ENCODE measurements at places on chromosomes 6 and 20. TPM values are rescaled to one million over a fixed set of nuclear protein-coding genes. Genes with fewer than 3 reads are reported as not detected.

DNA sequence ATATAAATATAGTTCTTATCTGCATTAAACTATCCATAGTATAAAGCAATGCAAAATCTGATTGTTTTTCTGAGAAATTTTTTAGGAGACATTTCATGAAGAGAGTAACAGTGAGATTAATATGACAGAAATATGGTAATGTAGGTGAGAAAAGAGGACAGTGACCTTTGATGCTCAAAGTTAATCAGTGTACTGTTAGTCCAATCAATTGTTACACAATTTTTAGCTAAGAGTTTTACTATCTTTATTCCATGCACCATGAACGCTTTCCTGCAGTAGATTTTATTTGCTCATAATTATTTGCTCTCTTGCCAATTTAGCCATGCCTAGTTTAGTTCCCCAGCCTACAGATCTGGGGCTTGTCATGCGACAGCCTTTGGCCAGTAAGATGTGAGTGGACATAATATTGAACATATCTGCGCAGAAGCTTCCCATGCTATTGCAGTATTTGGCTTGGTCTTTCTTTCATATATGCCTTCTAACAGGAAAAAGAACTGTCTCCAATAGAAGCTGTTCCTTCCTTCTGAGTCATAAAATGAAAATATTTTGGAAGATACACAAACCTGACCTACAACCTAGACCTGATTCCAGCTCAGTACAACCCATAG lies 38.7 kb downstream of the FKBP1C start:
- H3K4me1 ChIP-seq, result no peaks in the 10 kb centered on the region
- H3K27ac ChIP-seq, result no peak overlapping the region
- no peaks in the 10 kb centered on the region for H3K27me3 ChIP-seq

DNA sequence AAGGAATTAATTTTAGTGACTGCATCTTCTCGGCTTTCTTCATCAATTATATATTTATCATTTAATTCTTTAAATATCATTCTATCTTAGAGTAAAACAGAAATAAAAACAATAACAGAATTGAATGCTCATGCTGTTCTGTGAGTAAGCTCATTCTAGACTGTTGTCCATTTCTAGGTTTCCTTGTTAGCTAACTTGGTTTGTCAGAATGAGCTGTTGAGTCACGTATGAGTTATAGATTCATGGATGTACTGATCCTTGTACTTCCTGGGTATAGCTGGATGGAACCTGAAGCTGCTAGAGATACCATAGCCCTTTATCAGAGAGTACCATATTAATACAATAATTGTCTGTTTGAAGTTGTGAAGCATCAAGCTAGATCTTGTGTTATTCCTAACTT lies 515.3 kb downstream of the TENT5A start:
- peaks cover 10% of the 10 kb centered on the region for H3K4me1 ChIP-seq
- DNase-seq, result no peak
- no peaks in the 10 kb centered on the region for H3K27me3 ChIP-seq
- H3K27ac ChIP-seq, result no peak overlapping the region

- H3K27ac ChIP-seq, result no peak overlapping the region
- H3K36me3 ChIP-seq, result no peaks in the 10 kb centered on the region
- no peaks in the 10 kb centered on the region for H3K27me3 ChIP-seq
- H3K4me3 ChIP-seq, result no peak overlapping the region
Measured at GRCh38 chr6:117174835-117175360, 90.5 kb upstream of the VGLL2 start.

DNA sequence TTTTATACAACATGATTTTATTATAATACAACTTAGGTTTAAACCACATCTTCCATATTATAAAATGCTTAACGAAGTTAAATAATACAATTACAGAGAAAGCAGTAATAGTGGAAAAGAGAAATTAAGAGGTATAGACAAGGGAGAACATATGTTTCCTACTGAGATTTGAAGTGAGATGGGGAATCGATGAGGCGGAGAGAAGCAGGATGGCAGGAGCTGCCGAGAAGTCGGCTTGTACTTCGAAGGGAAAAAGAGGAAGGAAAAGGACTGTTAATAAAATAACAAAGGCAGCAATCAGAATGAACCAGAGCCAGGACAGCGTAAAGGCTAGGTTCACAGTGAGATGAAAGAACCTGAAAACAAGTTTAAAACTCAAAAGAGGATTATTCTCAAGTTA lies 15.4 kb downstream of the FBXL4 start:
- H3K36me3 ChIP-seq, result peaks cover 17% of the 10 kb centered on the region
- no peak overlapping the region for H3K4me3 ChIP-seq
- H3K27ac ChIP-seq, result no peak overlapping the region
- no peak for DNase-seq
- peaks cover 2% of the 10 kb centered on the region for H3K4me1 ChIP-seq

GRCh38 chr20:36541227-36541767 lies at the start of gene MYL9:
TSS of gene MYL9 (plus strand) at chr20:36541519. CDS start at chr20:36544885, 3,366 bp downstream.
- H3K4me1 ChIP-seq, result peaks cover 39% of the 10 kb centered on the region
- H3K27ac ChIP-seq, result peak within 1 kb of the TSS; percentile 83
- H3K36me3 ChIP-seq, result peaks cover 7% of the 10 kb centered on the region
- peak within 1 kb of the TSS; percentile 77 for H3K4me3 ChIP-seq
- peak; percentile 78 for DNase-seq
- no peaks in the 10 kb centered on the region for H3K27me3 ChIP-seq

DNA sequence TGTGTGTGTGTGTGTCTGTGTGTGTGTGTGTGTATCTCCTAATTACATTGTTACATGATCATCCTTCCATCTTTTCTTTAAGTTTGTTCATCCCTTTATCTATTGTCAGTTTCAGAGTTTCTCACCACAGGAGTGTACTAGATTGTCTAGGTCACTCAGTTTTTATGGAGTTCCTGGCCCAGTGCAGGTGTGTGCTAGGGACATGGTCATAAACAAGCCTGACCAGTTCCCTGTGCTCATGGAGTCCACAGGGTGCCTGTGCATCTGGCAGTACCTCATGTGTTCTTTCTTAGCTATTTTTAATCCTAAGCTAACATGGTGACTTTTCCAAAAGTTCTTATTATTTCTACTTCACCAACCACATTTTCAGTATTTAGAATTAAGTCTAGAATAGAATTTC lies 43.9 kb downstream of the PHACTR2 start:
- H3K4me1 ChIP-seq, result no peaks in the 10 kb centered on the region
- no peak for DNase-seq
- H3K27ac ChIP-seq, result peak overlapping the region; percentile 37
- H3K27me3 ChIP-seq, result no peaks in the 10 kb centered on the region
- no peak overlapping the region for H3K4me3 ChIP-seq
- peaks cover 40% of the 10 kb centered on the region for H3K36me3 ChIP-seq

LY6G5C gene
- 2.3 TPM for total RNA-seq

KCNG1 gene
- 44.2 TPM for total RNA-seq

C6orf163 gene
- total RNA-seq, result 10.0 TPM

HS3ST5 gene
- total RNA-seq, result 0.16 TPM

All from mesothelial cell of epicardium (in vitro differentiated cells).